ENCODE measurements at places on chromosomes 13 and 19.

GRCh38 chr19:39759457-39760184 lies 19.0 kb upstream of the LEUTX start:
- no peak for DNase-seq

DNA sequence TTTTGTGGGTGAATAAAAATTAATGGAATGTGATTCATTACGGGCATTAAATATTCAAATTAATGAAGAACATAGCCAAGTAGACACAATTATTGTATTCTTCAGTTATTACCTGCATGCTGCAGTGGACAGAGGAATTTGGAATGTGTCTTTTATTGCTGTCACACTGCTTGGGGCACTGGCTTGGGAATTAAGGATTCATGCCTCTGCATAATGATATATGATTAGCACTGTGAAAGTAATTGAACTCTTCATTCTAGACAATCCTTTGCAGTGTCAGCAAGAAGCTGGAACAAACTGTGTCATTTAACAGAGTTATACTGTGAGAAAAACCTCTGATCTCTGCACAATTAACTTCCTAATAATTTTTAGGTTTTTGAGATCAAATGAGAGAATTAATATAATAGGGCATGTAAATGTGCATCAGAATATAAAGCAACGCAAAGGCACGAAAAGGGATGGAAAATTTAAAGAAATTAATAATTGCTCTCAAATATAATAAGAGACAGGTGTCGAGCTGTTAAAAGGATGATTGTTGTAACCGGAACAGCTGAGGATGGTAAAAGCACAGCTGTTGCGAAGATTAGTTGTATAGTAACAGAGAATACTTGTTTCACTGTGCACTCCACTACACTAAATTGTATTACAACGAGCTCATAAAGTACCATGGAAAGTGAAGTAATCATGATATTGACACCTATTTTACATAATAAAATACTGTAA lies 235.1 kb upstream of the MIR17HG start:
- DNase-seq, result no peak

DNA sequence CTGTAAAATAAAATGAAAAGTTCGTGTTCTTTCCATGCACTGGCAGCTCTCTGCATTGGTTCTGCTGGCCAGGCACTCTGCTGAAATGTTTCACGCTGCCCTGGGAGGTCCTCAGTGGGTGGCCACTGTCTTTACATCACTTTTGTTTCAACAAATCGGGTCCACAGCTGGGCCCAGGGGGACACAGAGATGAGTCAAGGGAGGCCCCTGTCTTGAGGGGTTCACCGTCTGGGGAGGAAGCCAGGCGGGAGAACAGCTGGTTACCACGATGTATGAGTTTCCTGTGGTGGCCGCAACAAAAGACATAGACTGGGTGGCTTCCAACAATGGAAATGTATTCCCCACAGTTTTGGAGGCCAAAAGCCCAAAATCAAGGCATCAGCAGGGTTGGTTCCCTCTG lies 5.1 kb upstream of the KLF2 start:
- DNase-seq, result no peak

DNA sequence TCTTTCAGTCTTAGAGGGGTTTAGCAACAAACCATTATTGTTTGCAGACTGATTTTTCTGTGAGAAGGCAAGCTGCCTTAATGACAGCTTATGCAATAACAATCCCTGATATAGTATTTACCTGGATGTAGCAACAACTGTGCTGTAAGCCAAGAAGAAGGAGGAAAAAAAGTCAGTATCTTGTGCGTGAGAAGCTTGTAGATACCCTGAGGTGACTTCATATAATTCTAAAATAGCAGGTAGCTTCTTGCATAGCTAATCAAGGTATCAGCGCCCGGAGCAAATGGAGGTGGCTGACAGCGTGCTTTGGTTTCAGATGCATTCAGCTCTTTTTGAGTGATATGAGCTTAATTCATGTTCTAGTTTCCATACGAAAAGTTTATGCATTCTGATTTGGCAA lies 309.8 kb downstream of the KLF5 start:
- no peak for DNase-seq

DNA sequence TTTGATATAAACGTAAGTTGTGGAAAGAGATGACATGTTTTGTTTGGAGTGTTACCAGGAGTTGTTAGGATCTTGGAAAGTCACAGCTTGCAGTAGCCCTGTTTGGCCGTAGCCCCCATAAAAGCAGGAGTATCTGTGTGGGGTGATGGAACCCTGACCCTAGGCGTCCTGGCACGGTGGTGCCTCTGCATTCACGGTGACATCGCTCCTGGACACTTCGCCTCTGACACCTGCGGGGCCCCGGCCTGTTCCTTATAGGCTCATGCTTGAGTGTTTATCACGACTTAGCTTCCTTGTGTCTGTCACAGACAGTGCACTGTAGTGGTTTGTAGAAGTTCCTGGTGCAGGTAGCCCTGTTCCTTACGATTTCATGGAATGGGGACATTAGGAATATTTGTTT lies 74.2 kb downstream of the ATP11A start:
- DNase-seq, result no peak

DNA sequence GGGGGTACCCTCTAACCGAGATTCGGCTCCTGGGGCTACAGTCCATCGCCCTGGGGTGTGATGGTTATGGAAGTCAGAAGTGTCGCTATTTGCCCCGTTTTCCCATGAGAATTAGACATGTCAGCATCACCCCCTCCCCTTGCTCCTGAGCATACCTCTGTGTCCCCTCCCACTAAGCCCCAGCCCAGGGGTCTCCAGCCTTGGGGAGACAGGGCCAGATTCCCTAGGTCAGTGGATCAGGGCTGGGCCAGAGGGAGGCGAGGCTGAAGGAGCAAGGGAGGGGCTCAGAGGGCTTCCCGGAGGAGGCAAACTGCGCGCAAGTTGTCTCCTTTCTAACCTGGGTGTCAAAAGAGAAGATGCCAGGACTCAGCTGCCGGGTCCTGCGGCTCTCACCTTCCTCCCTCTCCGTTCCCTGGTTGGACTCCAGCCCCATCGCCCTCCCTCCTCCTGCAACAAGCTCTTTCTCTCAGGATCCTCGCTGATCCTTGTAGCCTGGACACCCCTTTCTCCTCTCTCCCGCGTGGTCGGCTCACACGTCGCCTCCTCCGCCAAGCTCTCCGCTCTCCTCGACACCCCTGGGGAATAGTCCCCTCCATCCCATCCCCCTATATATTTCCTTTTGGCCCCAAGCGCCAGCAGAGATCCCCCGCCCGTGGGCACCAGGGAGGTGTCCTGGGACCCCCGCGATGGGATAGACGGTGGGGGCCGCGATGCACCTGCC lies 459 bp upstream of the TMEM59L start:
- no peak for DNase-seq

DNA sequence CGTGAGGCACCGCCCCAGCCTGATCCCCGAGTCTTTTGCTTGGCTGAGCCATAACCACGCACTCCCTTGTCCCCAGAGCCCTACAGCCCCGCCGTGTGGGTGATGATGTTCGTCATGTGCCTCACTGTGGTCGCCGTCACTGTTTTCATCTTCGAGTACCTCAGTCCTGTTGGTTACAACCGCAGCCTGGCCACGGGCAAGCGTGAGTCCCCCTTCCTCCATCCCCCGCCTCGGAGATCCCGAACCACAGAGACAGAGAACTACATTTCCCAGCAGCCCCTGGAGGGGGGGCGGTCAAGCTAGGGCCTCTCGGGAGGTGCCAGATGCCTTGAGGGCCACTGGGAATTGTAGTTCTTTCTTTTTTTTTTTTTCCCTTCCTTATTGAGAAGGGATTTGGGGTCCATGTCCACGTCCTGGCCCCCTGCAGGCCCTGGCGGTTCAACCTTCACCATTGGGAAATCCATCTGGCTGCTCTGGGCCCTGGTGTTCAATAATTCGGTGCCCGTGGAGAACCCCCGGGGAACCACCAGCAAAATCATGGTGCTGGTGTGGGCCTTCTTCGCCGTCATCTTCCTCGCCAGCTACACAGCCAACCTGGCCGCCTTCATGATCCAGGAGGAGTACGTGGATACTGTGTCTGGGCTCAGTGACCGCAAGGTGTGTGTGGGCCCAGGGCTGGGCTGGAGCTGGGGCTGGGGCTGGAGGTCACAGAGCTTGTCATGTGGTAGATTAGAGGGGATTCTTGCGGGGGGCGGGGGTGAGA lies 25.9 kb downstream of the GRIN2D start:
- no peak for DNase-seq

DNA sequence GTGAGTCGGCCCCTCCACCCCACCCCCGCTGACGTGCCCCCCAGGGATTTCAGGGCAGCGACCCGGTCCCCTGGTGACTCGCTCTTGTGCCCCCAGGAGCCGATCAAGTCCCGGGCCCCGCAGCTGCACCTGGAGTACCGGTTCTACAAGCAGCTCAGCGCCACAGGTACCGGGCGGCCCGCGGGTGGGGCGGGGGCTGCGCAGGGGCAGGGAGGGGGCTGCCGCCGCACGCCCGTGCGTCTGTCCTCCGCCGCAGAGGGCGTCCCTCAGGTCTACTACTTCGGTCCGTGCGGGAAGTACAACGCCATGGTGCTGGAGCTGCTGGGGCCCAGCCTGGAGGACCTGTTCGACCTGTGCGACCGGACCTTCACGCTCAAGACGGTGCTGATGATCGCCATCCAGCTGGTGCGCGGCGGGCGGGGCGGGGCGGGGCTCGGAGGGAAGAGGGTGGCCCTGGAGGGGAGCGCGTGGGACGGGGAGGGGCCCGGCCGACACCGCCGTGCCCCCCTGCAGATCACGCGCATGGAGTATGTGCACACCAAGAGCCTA lies 37.1 kb downstream of the BTBD2 start:
- no peak for DNase-seq

DNA sequence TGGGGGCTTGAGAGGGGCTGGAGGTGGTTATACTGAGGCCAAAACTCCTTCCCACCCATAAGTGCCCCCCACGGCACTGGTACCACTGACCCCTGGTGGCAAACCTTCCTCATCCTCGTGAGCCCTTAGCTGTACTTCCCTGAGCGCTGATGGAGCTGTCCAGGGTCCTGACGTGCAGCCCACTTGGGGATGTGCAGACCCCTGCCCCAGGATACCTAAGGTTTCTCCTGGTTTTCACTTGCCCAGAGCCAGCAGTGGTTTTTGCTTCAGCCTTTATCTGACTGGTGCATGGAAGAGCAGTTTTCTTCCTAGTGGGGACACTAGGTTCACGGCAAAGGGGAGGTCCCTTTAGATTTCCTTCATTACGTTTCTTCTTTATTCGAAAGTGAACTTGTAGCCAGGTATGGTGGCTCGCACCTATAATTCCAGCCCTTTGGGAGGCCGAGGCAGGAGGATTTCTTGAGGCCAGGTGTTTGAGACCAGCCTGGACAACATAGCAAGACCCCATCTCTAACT lies 28.7 kb upstream of the KCTD15 start:
- DNase-seq, result peak; percentile 47

- DNase-seq, result no peak
Measured at GRCh38 chr19:18896421-18896841, 473 bp upstream of the CERS1 start.

- DNase-seq, result no peak
Measured at GRCh38 chr13:87147076-87147475, 524.1 kb upstream of the SLITRK5 start.

GRCh38 chr19:15185188-15185587 lies 15.6 kb downstream of the NOTCH3 start:
- no peak for DNase-seq

DNA sequence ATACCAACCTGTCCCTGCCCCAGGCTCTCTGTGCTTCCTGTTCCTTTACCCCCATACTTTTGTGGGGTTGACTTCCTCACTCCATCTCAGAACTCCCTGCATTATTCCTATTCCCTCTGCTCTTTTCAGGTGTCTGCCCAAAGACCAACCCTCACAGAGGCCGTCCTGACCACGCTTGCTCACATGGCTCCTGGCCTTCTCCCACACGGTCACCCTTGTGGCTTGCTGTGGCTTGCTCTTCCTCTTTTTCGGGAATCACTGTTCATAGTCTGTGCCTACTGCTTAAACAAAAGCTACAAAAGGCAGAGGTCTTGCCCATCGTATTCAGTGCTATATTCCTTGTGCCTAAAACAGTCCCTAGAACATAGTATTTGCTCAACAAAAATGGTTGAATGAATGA lies 25.2 kb upstream of the ARGLU1 start:
- no peak for DNase-seq

DNA sequence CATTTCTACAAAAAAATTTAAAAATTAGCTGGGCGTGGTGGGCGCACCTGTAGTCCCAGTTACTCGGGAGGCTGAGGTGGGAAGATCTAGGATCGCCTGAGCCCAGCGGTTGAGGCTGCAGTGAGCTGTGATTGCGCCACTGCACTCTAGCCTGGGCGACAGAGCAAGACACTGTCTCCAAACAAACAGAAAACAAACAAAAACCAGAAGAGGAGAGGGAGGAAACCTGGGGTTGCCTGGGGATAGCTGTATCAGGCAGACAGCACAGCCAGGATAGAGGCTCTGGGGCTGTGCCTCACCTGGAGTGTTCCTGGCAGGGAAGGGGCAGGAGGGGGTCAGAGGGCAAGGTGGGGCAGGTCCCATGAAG lies 2.6 kb upstream of the POLR2E start:
- DNase-seq, result no peak

DNA sequence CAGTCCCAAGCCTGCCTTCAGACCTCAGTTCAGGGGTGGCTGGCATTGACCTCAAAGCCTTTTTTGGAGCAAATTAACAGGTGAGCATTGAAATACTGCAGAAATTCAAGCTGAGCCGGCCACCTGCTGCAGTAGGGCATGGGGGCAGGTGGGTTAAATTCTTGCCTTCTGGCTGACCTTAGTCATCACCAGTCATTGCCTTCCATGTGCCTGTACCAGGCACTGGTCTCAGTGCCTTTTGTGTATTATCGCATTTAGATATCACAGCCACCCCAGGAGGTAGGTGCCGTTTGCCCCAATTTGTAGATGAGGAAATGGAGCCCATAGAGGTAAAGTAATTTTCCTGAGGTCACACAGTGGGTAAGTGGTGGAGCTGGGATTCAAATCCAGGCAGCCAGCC lies 7.2 kb downstream of the PPP1R37 start:
- DNase-seq, result no peak

- no peak for DNase-seq
Measured at GRCh38 chr13:93227280-93227877, 772 bp downstream of the GPC6 start.
